Dermis blood vessel endothelial cell (primary cell): ENCODE measurements at places on chromosomes 11 and 22.

GRCh38 chr11:92347454-92347853 is 122.8 kb downstream of the FAT3 start:
- no peak for DNase-seq

DNA sequence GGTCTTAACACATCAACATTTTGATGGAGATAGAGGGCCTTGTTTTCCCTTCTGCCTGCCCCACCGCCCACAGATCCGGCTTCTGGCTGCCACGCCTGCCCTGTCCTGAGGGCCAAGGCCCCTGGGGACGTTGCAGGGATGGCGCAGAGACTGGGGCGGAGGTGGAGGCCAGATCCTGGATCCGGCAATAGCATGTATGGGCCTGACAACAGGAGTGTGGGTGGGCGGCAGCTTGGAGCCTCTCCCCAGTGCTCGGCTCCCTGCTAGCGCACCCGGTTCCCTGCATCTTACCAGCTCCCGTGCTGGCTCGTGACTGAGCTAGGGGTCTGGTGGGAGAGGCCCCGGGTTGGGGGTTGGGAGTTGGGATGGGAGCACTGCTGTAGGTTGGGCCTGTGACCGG is 95.6 kb downstream of the ZBTB16 start:
- no peak for DNase-seq

DNA sequence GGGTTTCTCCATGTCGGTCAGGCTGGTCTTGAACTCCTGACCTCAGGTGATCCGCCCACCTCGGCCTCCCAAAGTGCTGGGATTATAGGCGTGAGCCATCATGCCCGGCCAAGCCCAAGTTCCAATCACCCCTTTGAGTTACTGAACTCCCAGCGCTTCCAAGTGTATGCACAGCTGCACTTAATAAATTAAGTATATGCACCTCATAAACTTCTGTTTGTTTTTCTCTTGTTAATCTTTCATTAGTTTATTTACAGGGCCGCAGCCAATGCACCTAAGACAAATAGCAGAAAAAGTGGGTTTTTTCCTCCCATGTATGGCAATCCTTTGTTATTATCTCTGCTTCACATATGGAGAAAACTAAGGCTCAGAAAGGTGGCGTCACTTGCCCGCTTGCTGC is 21.3 kb downstream of the SYN3 start:
- DNase-seq, result no peak

DNA sequence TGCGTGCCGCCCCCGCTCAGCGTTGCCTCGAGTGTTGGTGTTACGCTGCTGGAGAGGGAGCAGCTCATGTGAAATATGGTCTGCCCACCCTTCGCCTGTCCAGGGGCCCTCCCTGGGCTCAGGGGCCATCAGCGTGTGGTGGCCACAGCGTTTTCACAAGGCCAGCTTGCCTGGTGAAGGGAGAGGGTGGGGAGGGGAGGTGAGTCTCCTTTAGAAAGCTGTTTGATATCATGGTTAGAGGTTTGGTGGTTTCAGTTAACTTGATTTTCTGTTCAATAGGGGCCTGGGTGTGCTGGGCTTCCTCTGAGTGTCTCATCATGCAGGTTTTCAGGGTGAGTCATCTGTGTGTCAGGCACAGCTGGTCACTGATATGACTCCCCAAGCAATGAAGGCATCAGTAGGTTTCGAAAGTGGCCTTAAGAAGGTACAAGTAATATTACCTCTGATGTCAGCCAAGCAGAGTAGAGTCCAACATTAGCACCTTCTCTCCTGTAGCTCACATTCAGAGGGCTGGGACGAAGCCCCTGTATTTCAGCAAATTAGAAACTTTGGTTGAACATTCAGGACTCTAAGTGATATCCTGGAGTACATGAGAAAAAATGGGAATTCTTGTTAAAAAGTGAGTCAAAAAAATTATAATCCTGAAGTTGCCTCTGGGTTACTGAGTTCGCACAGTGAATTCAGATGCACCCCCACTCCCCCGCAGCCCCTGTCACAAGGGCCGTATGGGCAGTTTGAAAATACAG is 172.5 kb downstream of the TBC1D22A start:
- DNase-seq, result peak; percentile 93

GRCh38 chr22:39765661-39766060 is 127.9 kb downstream of the ENTHD1 start:
- no peak for DNase-seq
